ENCODE measurements at places on chromosomes 6 and 20. TPM values are rescaled to one million over a fixed set of nuclear protein-coding genes. Genes with fewer than 3 reads are reported as not detected.

DNA sequence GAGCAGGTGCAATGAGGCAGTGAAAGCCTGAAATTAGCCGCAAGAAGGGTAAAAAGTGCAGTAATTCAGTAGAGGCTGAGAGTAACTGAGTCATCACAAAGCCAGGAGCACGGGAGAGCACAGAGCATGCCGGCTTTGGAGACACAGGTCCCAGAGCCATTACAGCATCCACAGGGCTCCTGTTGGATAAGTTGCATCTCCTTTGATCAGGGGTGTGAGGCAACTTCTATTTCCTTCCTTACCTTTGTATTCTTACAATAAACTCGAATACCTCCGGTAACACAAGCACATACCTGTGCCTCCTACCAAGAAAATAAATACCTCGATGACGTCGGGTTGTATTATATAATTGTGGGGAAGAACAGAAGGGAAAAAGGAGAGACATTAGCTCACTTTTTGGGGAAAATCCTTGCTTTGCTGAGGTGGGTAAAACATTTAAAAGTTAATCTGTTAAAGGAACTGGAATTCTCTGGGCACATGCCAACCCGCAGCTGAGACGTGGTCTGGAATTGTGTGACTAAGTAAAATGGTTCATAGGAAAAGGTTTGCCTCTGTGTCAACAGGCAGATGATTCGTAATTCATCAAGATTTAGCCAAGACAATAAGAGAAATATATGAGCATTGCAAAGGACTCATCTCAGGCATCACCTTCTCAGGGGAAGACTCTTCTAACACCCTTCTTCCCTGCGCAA is 360.7 kb upstream of the ZFP64 start:
- DNase-seq = no peak

DNA sequence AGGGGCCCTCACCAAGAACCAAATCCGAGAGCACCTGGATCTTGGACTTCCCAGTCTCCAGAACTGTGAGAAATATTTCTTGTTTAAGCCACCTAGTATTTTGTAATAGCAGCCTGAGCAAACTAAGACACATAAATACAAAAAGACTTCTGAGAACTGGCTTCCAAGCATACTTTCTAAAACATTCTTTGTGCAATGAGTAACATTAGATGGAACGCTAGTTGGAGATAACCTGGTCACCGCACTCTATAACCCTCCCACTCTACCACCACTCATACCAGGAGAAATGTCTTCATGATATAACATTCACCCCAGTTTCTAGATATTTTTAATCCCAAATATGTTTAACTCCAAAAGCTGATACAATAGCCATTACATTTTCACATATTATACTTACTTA is 169.5 kb upstream of the THEMIS start:
- DNase-seq = no peak

- no peak for DNase-seq
These were observed 15.6 kb downstream of the RAD21L1 start for GRCh38 chr20:1241456-1241855.

DNA sequence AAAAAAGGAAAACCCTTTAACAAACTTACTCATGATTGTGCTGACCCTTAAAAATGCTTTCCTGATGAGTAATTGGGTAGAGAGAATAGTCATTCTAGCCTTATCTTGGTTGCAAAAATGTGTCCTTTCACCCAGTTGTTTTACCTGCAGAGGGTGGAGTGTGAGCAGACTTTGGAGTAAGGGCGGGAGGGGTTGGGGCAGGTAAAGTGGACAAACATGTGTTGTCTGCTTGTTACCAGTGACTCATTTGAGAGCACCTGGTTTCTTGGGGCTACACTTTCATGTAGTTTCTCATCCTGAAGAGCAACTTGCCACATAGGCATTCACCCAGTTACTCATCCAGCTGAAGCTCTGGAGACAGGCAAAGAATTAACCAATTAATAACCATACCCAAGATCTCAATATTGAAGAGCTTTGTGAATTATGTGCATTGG is 121.1 kb downstream of the TNFRSF21 start:
- DNase-seq = no peak

DNA sequence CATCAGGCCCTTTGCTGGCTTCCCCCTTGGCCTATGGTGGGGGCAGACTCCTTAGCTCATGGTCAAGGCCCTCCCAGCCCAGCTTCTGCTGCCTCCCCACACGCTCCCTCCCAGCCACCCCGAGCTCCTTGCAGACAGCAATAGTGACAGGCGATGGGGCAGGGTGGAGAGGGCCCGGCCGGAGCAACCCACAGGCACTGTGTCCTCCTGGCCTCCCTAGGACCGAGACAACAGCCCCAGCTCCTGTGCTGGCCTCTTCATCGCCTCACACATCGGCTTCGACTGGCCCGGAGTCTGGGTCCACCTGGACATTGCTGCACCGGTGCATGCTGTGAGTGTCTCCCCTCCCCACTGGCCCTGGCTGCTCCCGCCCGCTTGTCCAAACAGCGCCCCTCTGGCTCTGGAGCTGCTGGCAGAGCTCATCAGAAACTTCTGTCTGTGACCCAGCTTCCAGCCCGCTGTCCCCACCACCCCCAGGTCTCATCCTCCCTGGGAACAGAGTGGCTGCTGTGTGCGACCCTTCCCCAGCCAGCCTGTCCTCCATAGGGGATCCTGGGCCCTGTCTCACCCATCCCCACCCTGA is 21.8 kb downstream of the NPEPL1 start:
- peak; percentile 10 for DNase-seq

- DNase-seq = no peak
These were observed 1026.6 kb upstream of the MAP3K7 start for GRCh38 chr6:91613481-91613880.

The POU5F1 gene
- total RNA-seq = 2.8 TPM

The TULP4 gene
- total RNA-seq = 128 TPM

The PLG gene
- total RNA-seq = not detected

The OR2B6 gene
- total RNA-seq = not detected

The TUBB2B gene
- 0.26 TPM for total RNA-seq
